ENCODE measurements at places on chromosomes 12 and 14.

- no peak for DNase-seq
Observed at GRCh38 chr12:120381752-120382419, 12.9 kb upstream of the MSI1 start.

DNA sequence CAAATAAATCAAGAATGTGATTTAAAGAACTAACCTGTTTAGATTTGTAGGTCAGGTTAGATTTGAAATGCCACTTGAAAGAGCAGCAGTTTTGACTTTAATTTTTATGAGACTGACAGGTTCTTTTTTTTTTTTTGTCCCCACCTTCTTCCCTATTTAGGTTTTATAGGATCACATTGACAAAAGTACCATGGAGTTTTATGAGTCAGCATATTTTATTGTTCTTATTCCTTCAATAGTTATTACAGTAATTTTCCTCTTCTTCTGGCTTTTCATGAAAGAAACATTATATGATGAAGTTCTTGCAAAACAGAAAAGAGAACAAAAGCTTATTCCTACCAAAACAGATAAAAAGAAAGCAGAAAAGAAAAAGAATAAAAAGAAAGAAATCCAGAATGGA, 31.9 kb downstream of the KTN1 start:
- DNase-seq, result no peak

DNA sequence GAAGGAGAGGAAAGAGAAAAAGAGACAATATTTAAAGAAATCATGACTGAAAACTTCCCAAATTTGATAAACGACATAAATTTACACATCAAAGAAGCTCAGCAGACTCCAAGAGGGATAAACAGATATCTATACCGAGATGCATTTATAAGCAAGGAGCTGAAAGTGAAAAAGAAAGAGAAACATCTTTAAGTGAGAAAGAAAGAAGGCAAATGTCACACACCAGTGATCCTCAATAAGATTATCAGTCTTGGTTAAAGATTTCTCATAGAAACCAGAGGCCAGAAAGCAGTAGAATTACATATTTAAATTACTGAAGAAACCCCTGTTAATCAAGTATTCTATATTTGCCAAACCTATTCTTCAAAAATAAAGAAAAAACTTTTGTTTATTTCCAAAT, 424.2 kb downstream of the SLC16A7 start:
- DNase-seq, result no peak

DNA sequence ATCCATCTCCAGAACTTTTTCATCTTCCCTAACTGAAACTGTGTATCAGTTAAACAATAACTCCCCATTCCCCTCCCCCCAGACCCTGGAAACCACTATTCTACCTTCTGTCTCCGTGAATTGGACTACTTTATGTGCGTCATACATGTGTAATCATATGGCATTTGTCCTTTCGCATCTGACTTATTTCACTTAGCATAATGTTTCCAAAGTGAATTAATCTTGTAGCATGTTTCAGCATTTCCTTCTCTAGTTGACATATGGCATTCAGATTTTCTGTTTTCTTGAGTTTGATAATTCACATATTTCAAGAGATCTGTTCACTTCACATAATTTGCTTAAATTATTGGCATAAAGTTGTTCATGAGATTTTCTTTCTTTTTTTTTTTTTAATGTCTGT, 9.8 kb downstream of the CYP46A1 start:
- no peak for DNase-seq

Measured in activated naive CD8-positive, alpha-beta T cell treated with anti-CD3 and anti-CD28 coated beads for 36 hours (primary cell).